NCI-H1105 treated with DMSO at 0.1 percent for 48 hours (cell line): ENCODE measurements at places on chromosomes 7 and 10.

DNA sequence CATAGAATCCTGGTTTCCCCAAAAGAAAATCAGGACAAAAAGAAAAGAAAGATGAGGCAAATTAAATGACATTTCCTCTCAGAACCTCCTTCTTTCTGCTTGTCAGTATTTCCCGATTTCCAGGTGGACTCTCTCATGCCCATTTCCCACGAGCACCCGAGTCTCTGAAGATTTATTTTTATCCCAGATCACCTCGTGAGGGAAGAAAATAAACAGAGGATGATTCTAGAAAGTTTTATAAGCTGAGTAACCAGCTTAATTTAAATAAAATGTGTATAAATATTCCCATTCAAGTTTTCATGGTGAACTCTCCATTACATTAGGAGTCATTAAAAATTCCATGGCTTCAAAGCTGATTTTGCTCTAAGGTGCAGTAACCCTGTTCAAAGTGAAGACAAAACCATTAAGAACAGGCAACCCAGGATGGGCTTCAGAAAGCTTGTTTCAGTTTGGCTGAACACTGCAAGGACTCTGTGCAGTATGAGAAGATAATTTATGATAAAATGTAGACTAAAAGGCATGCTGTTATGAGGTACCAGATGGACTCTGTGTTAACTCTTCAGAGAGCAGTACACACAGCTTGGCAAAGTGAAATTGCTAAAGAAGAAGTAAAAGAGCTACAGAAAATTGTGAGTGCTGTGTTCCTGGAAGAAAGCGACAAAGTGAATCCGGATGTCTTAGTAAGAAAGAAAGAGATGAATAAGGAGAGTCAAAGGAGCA, 521.3 kb upstream of the LRRN3 start:
- DNase-seq, result no peak

GRCh38 chr7:107850643-107851042, 40.3 kb upstream of the DLD start:
- no peak for DNase-seq

- no peak for DNase-seq
Measured at GRCh38 chr7:44155191-44156185, 14.4 kb upstream of the MYL7 start.

- no peak for DNase-seq
Measured at GRCh38 chr10:130560116-130560515, 423.9 kb downstream of the GLRX3 start.

- no peak for DNase-seq
Measured at GRCh38 chr10:90289037-90289436, 568.8 kb downstream of the HTR7 start.

GRCh38 chr7:92880212-92881090, 44.1 kb upstream of the CDK6 start:
- no peak for DNase-seq

- DNase-seq, result no peak
Measured at GRCh38 chr7:17367502-17367901, 69.0 kb downstream of the AHR start.

DNA sequence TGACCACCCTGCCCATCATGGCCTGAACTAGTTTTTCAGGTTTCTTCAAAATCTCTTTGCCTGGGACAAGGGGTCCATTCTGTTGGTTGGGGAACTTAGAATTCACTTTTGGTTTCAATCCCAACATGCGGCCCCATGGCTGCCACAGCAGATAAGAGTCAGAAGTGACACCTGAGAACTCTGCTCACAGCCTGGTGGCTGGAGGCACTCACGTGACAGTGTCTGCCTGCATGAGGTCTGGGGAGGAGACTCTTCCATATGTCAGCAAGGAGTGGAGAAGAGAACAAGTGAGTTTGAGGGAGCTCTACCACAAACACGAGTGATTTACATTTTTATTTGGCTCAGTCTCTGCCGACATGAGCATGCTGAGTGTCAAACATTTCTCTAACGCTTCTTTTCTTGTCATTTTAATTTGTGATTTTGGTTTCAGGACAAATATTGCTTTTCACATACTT, 370.4 kb downstream of the TNS3 start:
- DNase-seq, result no peak

- no peak for DNase-seq
Measured at GRCh38 chr7:19526639-19527038, 182.2 kb downstream of the POLR1F start.

GRCh38 chr7:1176891-1177373, 16.9 kb upstream of the ZFAND2A start:
- no peak for DNase-seq

GRCh38 chr7:82335927-82336326, 107.7 kb downstream of the CACNA2D1 start:
- peak; percentile 97 for DNase-seq

GRCh38 chr10:26739071-26739631, 41.6 kb downstream of the PDSS1 start:
- no peak for DNase-seq

DNA sequence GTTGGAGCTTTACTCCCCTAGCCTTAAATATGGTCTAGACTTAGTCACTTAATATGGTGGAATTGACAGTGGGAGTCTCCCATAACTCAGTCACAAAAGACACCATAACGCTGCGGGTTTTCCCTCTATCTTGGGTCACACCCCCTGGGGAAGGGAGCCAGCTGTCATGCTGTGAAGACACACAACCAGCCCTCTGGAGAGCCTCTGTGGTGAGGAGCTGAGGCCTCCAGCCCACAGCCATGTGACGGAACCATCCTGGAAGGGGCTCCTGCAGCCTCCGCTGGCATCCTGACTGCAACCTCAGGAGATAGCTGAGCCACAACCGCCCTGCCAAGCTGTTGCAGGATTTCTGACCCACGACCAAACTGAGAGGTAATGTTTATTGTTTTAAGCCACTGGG, 37.9 kb downstream of the PAXIP1 start:
- DNase-seq, result no peak

DNA sequence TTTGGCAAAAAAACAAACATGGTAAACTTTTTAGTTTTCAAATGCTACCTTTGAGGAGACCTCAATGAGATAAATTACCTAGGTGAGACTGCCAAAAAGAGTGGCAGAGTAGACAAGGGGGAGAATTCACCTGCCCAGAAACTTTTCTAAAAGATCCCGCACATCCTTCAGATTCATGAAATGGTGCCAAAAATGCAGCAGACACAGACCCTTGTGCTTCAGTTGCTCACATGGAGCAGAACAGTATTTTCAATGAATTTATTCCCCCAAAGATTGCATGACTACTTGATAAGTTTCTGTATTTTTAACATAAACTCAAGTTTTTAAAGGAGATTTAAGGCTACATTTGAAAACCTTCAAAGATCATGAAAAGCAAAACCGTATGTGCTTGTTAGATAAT, 270.0 kb downstream of the TRIL start:
- DNase-seq, result no peak

- DNase-seq, result no peak
Measured at GRCh38 chr7:101094791-101095375, 9.6 kb downstream of the TRIM56 start.

DNA sequence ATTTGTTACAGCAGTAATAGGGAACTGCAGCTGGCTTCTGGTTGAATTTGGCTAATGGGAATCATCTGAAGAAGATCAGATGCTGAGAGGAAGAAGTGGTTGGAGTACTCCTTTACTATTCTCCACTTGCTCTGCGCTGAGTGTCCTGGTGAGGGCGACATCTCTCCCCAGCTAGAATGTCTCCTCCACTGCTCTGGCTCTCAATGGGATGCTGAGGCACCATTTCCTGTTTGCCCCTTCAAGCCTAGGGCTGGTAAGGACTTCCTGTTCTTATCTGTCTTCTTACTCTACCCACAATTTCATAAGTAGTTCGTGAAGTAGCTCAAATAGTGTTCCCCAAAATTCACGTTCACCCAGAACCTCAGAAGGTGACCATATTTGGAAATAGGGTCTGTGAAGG, 43.2 kb upstream of the TES start:
- DNase-seq, result no peak

DNA sequence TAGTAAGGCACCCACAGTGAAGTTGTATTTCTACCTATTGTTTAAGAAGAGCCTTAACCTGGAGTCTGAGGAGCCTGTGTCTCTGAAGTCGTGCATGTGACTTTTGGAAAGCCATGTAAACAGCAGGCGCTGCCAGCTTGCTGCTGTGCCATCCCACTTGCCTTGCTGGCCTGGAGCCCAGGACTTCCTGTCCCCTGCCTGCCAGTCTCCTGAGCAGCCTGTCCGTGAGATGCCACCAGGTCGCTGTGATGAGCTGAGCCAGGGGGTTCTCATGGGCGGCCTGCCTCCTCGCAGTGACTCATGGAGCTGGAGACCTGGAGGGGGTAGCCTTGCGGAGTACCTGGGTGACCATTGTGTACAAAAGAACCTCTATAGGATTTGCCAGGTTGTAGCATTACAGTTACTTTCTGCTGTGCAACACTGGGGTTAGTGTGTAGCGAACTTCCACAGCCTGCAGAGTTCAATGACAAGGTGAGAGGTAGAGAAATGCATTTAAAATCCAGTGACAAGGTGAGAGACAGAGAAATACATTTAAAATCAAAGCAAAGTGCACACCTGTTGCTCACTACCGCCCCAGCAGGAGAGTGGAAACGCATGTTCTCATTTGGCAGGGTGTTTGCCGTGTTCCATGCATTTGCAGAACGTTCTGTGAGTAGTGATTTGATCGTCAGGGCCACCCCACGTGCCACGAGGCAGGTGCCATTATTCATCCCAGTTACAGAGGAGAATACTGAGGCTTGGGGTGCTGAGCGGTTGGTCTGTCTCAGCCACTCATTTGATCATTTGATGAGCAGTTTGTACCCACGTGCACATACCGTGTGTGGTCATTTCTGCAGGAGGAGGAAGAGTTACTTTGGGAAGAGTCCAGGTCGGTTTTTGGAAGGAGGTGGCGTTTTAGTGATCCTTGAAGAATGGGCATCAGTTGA, 36.6 kb upstream of the BHLHA15 start:
- DNase-seq, result no peak

- DNase-seq, result no peak
Measured at GRCh38 chr10:112375721-112376395, 1.9 kb downstream of the ACSL5 start.

DNA sequence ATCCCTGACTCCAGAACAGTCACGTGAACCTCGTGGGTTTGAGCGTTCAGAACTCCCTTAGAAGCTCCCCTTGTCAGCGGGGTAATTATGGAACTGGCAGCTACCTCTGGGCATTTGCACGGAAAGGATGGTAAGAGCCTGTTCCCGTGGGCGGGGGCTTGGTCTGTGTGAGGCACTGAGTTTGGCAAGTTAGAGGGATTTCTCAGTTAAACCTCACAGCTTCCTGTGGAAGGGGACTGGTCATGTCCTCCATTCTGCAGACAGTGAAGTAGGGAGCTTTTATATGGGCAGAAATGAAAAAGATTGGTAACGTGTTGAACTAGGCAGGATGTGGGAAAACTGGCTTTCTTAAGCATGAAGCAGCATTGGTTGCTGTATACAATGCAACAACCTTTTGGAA, 16.0 kb downstream of the PALD1 start:
- no peak for DNase-seq

DNA sequence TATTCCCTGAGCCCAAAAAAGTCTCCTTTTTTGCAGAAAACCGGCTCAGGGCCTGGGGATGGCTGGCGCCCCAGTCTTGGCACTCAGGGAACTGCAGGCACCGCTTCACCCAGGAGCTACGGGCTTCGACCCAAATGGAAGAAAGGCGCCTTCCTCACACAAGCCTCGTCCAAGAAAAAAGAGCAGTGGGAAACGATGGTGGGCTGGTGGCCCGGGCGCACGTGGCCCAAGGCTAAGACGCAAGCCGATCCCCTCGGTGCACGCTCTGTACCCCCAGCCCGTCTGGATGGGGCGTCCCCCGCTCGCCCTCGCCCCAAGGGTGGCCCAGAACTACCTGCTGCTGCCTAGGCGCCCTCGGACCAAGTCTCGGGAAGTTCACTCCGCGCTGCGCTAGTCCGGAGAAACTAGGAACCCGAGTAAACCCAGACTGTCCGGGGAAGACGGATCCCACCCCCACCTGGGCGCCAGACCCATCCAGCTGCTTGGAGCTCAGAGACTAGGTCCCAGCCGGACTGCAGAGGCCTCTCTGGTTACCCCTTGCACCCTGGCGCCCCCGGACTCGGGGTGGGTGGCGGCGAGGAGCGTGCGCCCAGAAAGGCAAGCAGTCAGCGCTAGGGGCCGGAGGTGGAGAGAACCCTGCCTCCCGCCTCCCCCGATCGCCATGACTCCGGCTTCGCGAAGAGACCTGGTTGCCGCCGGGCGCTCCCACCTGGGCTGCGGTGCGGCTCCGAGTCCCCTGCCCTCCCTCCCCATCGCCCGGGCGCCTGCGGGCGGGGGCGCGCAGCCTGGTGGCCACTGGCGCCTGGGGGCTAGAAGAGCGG, 76.4 kb downstream of the CALN1 start:
- DNase-seq, result no peak

DNA sequence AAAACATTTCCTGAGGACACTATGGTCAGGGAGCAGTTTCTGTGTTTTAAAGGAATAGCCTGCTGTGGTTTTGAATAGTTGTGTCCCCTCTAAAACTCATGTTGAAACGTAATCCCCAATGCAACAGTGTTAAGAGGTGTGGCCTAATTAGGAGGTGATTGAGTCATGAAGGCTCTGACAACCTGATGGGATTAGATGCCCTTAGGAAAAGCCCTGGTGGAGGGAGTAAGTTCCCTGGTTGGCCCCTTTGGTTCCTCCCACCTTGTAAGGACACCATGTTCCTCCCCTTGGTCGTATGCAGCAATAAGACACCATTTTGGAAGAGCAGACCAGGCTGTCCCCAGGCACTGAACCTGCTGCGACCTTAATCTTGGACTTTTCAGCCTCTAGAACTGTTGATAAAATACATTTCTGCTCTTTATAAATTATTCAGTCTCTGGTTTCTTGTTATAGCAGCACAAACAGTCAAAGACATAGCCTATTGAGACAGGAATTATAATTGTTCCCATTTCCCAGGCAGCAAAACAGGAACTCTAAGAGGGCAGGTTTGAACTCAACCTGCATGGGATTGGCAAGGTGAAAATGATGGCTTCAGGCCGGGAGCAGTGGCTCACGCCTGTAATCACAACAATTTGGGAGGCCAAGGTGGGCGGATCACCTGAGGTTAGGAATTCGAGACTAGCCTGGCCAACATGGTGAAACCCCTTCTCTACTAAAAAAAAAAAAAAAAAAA, 20.5 kb upstream of the TNS3 start:
- DNase-seq, result no peak

GRCh38 chr7:153858355-153858754, 193.8 kb upstream of the DPP6 start:
- no peak for DNase-seq

- DNase-seq, result no peak
Measured at GRCh38 chr10:86065711-86066251, 300.8 kb downstream of the GRID1 start.

GRCh38 chr10:89814278-89814677, 112.9 kb downstream of the KIF20B start:
- DNase-seq, result no peak
